CD4-positive, alpha-beta T cell treated with Interleukin-4 for 4 hours (primary cell): ENCODE measurements at places on chromosomes 1 and 21.

DNA sequence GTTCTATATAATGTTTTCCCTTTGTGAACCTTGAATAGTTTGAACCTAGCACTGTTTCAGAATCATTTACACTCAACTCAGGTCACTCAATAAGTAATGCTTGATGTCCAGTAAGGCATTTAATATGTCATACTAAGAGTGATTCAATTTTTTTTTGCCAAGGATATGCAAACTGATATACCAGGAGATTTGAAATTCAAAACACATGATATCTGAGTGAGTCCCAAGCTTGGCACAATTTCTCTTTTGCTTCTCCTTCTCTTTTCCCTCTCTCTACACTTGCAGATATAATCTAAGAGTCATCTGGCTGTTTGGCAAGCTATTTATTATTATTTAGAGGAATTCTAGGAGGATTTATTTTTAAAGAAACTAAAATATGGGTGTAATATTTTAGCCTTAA, 61.6 kb upstream of the SPAG17 start:
- no peak for DNase-seq

- no peak for DNase-seq
These were observed 14.9 kb downstream of the EDEM3 start for GRCh38 chr1:184739796-184740195.

- no peak for DNase-seq
These were observed 2.3 kb upstream of the CHI3L1 start for GRCh38 chr1:203188686-203189232.

DNA sequence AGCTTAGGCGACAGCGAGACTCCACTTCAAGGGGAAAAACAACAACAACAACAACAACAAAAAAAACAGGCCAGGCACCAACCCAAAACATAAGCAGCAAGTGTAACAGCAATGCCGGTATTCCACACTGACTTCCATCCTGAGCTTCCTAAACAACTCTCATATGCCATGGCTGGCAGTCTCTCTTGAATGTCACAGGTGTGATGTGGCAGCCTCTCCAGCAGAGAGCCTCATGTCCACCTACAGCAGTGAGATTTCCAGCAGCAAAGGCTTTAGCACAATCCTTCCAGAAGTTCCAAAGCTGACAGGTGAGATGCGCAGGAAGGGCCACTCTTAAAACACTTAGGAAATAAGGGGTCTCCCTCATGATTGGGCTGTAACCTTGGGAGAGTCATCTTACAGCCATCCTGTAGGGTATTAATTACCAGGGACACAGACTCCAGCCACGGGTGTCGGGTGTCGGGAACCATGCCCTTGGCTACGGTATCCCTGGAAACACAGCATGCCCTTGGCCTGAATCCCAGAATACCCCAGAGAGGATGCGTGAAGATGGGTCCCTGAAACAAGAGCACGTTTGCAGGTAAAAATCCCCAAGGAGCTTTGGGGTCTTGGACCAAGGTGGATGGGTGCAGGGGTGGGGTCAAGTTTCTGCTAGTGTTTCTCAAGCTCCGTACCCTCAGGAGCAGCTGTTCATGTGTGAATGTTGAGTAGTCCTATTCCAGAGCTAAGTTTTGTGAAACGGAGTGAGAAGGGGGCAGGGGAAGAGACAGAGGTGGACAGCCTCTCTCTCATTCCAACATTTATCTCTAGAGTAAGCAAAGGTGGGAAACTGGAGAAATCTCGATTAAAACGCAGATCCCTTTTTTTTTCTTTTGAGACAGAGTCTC, 31.4 kb downstream of the CLSTN1 start:
- no peak for DNase-seq

GRCh38 chr1:25113731-25114130, 118.6 kb downstream of the SYF2 start:
- no peak for DNase-seq

- no peak for DNase-seq
These were observed 11.0 kb downstream of the CNTN2 start for GRCh38 chr1:205054013-205054412.

- DNase-seq: no peak
These were observed 228.9 kb upstream of the TMEM51 start for GRCh38 chr1:14924455-14925331.

- no peak for DNase-seq
These were observed 20.7 kb downstream of the DDX20 start for GRCh38 chr1:111776391-111776790.

DNA sequence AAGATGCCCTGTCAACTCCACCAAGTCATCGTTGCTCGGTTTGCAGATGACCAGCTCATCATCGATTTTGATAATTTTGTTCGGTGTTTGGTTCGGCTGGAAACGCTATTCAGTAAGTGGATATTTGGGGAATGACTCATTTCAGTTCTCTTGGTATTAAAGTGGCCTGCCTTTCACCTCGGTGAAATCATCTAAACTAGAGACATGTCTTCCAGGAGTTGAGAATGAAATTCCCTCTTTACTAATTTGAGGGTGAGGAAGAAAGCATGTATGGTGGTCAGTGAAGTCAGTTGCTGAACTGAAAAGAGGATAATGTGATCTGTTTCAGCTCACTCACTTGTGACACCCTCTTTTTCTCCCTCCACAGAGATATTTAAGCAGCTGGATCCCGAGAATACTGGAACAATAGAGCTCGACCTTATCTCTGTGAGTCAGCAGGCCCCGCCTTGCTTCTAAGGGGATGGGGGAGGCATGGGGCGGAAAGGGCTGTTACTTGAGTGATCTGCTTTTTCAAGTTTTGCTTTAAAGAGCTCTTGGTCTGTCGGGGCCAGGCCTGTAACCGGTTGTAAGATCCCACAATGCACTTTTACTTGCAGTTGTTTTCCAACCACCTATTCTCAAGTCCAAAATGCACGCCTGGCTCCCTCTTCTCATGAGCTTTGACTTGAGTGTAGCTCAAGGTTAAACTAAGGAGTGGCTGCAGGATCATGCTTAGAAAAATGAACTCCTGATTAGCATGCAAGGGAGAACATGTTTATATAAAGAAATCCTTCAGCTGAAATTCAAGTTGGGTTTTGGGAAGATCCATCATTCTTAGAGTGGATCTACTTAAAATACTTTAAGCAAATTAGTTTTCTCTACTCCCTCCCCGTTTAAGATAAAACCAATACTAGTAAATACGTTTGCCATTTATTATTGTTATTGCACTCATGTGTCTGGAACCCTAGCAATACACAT, 59.8 kb downstream of the CAPN2 start:
- DNase-seq: no peak

DNA sequence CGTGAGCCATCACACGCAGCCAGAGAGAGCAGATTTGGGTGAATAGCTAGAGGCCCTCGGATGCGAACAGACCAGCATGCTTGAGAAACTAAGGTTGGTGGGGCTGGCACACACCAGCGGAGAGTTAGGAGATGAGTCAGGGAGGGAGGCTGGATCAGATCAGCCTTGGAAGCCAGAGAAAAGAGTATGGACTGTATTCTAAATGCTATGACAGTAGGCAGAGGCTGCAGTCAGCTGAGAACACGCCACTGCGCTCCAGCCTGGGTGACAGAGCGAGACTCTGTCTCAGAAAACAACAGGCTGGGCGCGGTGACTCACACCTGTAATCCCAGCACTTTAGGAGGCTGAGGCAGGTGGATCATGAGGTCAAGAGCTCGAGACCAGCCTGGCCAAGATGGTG, 4.0 kb upstream of the PLEKHM2 start:
- no peak for DNase-seq

GRCh38 chr1:234300096-234300495, 73.2 kb upstream of the COA6 start:
- no peak for DNase-seq

DNA sequence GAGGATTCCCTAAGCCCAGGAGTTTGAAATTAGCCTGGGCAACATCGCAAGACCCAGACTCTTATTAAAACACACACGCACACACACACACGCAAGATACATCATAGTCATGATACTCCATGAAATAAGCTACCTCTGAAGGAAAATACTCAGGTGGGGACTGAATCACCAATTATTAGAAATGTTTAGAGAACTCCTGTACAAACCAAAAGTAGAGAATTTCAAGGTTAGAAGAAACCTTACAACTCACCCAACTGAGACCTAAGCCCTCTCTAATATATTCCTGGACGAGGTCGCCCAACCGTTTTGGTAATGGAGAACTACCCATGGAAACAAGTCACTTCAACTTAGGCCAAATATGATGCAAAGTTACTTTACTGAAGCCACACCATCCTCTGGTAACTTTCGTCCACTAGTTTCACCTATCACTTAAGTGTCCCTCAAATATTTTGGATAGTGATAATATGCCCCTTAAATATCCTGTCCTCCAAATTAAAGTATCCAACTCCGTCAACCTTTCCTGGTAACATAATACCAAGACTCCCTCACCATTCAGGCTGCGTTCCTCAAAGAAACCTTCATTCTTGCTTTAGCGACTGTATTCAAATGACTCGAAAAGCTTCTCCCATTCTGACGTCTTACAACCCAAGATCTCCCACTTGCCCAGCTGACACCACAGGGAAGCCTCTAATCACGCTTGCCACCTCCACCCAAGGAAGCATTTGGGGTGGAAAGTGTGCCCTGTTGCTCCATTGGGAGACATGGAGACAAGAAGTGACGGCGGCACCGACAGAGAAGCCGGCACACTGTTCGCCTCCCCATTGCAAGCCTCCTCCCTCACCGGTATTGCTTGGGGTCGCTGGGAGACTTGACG, 856 bp downstream of the NRDC start:
- DNase-seq: no peak

DNA sequence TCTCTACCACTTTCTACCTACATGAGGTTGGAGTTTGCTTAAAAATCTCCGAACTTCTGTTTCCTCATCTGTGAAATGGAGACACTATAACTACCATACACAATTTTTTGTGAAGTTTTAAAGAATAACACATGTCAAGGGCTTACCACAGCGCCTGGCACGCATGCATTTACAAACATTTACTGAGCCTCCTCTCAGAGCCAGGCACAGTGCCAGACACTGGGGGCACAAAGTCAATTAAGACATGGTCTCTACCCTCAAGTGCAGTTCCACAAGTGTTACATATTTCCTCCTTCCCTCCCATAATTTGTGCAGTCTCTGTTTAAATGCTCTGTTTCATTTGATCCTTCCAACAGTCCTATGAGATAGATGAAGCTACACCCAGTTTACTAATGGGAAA, 356.4 kb upstream of the ESRRG start:
- DNase-seq: no peak

GRCh38 chr1:64043976-64044375, 159.4 kb upstream of the UBE2U start:
- no peak for DNase-seq

DNA sequence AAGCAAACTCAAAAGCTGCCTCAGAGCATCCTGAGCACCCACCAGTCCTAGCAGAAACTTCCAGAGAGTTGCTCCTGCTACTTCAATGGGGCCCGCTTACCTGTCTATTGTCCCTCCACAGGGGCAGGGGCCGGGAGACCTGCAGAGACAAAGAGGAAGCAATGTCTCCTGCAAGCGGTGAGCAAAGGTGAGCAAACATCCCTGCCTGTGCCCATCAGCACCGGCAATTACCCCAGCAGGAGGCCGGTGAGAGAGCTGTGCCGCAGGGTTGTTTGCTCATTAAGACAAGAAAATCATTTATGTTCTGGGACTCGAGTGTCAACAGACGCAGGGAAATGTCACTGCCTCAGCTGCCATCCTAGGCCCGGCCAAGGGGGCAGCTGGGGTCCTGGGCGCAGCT, 53.8 kb upstream of the TARDBP start:
- DNase-seq: no peak

DNA sequence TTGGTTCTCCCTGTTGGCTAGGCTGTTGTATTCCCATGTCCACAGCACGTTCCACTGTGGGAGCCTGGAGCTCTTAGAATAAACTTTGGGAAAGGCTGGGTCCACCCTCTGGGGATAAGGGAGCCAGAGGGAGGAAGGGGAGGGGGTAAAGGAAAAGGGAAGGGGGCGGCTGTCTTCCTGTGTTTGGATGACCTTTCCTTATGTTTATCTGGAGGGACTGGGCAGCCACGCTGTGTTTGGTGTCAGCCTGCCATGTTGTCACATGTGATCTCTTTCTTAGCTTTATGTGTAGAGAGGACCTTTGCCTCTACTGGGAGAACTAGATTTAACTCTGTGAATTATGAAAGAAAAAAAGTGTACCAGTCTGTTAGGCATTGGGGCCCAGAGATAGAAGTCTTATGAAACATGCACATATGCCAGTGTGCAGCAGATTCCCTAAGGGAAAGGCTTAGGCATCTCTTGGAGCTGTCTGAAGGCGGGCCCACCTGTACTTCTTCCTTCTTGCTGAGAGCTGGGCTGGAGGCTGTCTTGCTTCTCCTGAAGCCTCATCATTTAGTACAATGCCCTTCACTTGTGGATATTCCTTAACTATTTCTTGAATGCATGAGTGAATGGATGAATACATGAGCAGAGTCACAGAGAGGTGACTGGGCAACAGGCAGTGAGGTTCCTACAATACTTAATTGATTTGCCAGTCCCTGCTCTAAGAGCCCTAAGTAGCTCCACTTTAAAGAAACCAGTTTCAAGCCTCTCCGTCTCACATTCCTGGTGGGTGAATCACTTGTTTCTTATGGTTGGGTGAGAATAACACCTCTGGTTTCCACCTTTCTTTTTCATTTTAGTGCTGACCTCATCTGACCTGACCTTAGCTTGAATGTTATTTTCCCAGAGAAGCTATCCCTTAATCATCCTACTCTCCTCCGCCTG, 62.5 kb upstream of the ARHGAP29 start:
- no peak for DNase-seq

- DNase-seq: peak; percentile 74
These were observed 440 bp downstream of the PIGP start for GRCh38 chr21:37072274-37072987.

DNA sequence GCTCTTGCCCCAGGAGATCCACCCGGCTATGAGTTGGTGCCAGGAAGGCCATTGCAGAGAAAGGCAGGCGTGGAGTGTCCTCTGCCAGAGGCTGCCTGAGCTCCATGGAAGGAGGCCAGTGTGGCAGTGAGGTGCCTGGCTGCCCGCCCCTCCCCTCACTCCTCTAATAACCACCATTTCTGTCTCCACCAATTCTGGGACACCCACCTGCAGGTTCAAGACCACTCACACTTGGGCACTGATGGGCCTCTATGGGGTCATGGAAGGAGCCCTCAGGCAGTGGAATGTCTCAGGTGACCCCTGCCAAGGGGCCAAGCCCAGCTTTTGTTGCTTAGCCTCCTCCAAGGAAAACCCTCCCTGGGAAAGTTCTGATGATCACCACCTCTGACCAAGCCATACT, 731.6 kb downstream of the MATN1 start:
- DNase-seq: no peak

- DNase-seq: no peak
These were observed 3.6 kb downstream of the INTS11 start for GRCh38 chr1:1320666-1321448.

GRCh38 chr1:47491341-47491753, 53.5 kb downstream of the FOXD2 start:
- no peak for DNase-seq
